ENCODE measurements at places on chromosomes 5 and 9.

GRCh38 chr9:120711354-120711753 lies 2.9 kb downstream of the MEGF9 start:
- DNase-seq: no peak

DNA sequence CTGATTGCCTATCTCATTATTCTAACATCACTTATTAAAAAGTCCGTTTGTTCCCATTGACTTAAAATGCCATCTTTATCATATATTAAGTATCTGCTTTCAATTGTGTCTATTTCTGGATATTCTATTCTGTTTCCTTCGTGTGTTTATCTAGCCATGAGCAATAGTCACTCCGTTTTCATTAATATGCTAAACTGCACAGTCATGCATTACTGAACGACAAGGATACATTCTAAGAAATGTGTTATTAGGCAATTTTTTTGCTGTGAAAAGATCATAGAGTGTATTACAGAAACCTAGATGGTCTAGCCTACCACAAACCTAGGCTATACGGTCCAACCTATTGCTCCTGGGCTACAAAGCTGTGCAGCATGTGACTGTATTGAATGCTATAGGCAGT lies 482.9 kb downstream of the IRX1 start:
- no peak for DNase-seq

- DNase-seq: no peak
Observed at GRCh38 chr5:140418862-140419520, 17.4 kb downstream of the ANKHD1 start.

GRCh38 chr9:127390563-127390962 lies 6.4 kb upstream of the SLC2A8 start:
- DNase-seq: no peak

DNA sequence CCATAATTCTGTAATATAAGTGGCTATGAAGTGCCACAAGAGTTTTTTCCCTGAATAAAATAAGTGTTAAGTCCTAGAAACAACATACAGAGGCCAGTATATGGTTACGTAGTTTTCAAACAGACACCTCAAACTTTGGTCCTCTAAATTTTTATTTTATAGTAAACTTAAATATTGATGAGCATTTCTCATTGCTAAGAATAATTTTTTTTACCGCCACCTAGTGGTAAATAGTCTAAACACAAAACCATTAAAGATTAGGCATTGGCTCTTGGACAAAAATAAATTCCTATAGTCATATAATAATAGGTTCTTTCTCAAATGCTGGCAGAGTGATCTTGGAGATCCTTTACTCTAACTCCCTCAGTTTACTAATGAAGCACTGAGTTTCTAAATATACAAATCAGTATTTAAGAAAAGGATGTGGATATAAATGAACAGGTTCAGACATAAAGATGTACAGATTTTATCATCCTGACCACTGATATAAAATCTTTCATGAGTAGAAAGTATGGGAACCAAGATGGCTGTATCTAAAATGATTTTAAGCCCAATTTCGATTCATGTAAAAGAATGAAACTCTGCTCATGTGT lies 136.2 kb downstream of the FANCC start:
- no peak for DNase-seq

DNA sequence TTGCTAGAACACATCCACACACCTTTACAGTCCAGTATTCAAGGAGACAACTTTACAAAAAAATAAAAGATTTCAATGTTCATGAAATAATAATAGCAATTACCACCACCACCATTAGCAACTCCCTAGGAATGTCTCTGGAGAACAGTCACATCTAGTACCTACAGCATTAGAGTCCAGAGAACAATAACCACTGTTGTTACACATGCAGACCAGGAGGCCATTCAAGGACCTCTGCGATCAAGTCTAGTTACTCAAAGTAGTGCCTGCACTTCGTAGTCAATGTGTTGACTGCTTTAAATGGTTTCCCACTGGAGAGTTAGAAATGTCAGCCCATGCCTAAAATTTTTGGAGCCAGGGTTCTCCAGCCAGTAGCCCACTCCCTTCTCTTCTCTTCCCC lies 244.4 kb downstream of the DEPDC1B start:
- DNase-seq: no peak

- DNase-seq: no peak
Observed at GRCh38 chr5:20087299-20087698, 99.3 kb upstream of the CDH18 start.

GRCh38 chr9:99436616-99437015 lies 214.5 kb downstream of the SEC61B start:
- no peak for DNase-seq

DNA sequence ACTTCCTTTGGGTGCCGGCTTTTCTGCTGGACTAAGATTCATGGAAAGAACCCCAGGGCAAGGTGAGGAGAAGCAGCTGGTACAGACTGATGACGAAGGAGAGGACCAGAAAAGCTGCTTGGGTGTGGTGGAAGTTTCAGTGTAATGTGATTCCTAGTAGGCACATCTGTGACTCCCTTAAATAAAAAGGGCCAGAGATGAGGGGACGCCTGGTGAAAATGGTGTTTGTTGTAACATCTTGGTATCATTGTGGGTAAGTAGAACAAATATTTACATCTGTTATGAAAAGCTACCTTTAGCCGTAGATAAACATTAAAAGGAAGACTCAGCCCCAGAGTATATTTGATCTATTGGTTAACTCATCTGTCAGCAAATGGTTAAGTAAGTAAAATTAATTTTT lies 33.8 kb downstream of the OTULINL start:
- DNase-seq: no peak

GRCh38 chr5:34059977-34060376 lies 17.0 kb upstream of the C1QTNF3 start:
- no peak for DNase-seq

DNA sequence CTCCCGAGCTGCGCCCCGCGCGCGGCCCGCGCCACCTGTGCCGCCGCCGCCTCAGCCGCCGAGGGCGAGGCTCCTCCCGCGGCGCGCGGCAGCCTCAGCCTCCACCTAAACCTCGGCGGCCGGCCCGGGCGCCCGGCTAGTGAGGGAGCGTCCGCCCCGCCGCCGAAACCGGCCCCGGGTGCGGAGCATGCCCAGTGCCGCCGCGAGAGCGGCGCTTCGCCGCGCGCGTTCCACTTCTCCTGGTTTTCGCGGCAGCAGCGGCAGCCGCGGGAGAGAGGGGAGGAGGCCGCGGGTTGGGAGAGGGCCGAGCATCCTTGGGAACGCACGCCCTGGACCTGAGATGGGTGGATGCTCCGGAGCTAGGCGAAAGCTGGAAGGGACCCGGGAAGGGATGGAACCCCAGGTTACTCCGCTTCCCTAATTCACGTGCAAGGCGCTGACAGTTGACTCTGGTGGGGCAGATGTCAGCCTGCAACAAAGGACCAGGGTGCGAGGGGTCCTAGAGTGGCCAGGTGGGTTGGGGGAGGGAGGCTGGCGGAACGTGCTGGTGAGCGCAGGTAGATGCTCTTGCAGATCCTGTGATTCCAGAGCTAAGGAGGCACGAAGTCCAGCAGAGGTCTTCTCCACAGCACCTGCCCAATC lies at the start of gene CTNND2:
TSS of gene CTNND2 (minus strand) at position 182 of the 642 bp plus-strand sequence. CDS start 593 bp downstream, outside the sequence.
- DNase-seq: no peak

GRCh38 chr5:11925701-11926100 lies 21.5 kb upstream of the CTNND2 start:
- no peak for DNase-seq

DNA sequence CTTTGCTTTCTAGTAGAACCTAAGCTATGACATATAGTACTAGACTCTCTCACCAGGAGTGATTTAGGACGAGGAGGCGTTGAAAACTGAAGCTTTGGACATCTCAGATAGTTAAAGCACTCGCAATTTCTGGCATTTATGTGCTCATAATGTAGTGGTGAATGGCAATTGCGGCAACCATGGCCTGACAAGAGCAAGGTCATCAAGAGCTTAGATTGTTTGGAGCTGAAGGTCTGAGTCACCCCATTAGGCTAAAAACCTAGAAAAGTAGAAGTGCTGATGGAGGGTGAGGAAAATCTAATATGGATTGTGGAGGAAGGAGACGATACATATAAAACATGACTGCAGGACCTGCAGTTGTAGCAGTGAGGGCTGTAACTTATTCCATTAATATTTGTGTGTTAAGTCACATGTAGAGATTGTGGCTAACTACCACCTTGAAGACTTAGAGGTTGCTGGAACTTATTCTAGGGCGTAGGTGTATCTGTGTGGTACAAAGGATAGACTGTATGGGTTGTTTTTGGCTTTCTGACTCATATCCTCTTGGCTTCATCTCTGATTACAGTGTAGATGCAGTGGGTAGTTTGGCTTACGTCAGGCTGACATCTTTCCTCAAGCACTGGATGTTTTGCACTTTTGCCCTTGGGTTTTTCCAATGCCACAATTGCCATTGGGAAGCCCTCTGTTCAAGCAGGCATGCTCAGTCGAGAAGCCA lies 138.9 kb upstream of the CDKN2B start:
- DNase-seq: peak; percentile 84

DNA sequence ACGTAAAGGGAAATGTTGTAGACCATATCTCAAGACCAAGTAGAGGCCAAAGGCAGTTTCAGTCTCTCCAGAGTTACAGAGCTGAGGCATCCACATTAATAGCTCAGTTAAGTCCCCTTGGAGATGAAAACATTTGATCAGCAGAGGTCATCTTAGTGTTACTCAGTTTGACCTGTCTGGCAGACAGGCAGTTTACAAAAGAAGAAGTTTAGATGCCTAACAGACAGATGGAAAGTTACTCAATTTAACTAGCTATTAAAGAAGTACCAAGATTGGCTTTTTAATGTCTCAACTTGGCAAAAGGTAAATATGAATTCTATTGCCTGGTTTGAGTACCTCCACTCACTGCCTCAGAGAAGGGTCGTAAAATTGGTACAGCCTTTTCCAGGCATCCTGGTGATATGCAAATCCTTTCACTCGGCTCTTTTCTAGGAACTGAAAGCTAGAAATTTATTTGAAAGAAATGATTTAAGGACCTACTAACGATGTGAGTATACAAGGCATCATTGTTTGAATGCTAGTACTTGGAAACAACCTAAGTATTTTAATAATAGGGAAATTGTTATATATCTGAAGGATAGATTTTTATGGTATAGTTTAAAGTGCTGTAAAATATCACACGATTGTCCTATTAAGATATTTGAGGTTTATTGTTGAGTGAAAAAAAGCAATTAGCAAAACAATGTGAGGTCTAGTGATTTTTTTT lies 14.8 kb downstream of the ACO1 start:
- DNase-seq: no peak
